ENCODE measurements at places on chromosomes 6 and 20. TPM values are rescaled to one million over a fixed set of nuclear protein-coding genes. Genes with fewer than 3 reads are reported as not detected.

GRCh38 chr20:50589548-50590347 lies 79.6 kb downstream of the PTPN1 start:
- peaks cover 65% of the 10 kb centered on the region for H3K36me3 ChIP-seq
- H3K27me3 ChIP-seq = no peaks in the 10 kb centered on the region
- no peak overlapping the region for H3K4me3 ChIP-seq
- H3K4me1 ChIP-seq = no peaks in the 10 kb centered on the region
- no peak for DNase-seq
- H3K27ac ChIP-seq = no peak overlapping the region

GRCh38 chr6:168048724-168049025 lies 30.3 kb downstream of the FRMD1 start:
- H3K4me3 ChIP-seq = no peak overlapping the region
- no peak overlapping the region for H3K27ac ChIP-seq
- H3K36me3 ChIP-seq = no peaks in the 10 kb centered on the region
- no peaks in the 10 kb centered on the region for H3K4me1 ChIP-seq
- peaks cover 29% of the 10 kb centered on the region for H3K27me3 ChIP-seq
- no peak for DNase-seq

- H3K36me3 ChIP-seq = peaks cover 6% of the 10 kb centered on the region
- no peak for DNase-seq
- peak overlapping the region; percentile 51 for H3K27ac ChIP-seq
- H3K4me3 ChIP-seq = no peak overlapping the region
- no peaks in the 10 kb centered on the region for H3K27me3 ChIP-seq
Measured at GRCh38 chr6:79656134-79656533, 25.0 kb downstream of the SH3BGRL2 start.

GRCh38 chr6:52620906-52621190 lies 44.0 kb upstream of the TRAM2 start:
- H3K4me3 ChIP-seq = no peak overlapping the region
- no peaks in the 10 kb centered on the region for H3K4me1 ChIP-seq
- no peak overlapping the region for H3K27ac ChIP-seq
- no peaks in the 10 kb centered on the region for H3K36me3 ChIP-seq

DNA sequence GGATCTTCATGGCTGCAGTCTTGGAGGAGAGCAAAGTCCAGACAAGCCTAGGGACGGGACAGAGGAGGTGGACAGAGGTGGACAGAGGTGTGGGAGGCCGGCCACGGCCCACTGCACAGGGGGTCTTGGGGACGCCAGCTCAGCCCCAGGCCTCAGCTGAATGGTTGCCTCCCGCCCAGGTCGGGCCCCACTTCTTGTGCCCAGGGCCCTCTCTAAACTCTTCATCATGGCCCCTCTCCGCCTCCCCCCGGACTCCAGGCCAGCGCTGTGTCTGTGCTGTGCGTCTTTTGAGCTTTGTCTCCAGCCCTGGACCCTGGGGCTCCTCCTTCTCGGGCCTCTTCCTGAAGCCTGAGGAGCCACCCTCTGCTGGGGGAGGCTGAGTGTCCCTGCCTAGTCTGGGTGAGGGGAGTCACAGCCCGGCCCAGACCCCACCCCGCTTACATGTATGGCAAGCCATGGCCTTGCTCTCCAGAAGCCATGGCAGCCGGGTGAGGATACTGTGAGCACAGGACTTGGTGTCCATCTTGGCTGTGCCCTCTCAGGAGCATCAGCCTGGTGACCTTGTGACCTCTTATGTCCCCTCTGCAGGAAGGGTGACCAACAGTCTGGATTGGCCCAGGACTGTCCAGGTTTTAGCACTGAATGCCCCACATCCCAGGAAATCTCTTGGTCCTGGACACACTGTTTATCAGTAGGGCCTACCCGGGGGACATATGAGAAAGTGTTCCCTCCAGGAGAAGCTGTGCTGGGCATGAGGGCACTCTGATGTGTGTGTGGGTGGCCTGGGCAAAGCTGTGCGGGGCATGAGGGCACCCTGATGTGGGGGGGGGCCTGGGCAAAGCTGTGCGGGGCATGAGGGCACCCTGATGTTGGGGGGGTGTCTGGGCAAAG lies 9.4 kb upstream of the NPBWR2 start:
- peaks cover 8% of the 10 kb centered on the region for H3K4me1 ChIP-seq
- H3K36me3 ChIP-seq = no peaks in the 10 kb centered on the region
- H3K27me3 ChIP-seq = peaks cover 66% of the 10 kb centered on the region
- no peak overlapping the region for H3K27ac ChIP-seq
- peak; percentile 2 for DNase-seq

DNA sequence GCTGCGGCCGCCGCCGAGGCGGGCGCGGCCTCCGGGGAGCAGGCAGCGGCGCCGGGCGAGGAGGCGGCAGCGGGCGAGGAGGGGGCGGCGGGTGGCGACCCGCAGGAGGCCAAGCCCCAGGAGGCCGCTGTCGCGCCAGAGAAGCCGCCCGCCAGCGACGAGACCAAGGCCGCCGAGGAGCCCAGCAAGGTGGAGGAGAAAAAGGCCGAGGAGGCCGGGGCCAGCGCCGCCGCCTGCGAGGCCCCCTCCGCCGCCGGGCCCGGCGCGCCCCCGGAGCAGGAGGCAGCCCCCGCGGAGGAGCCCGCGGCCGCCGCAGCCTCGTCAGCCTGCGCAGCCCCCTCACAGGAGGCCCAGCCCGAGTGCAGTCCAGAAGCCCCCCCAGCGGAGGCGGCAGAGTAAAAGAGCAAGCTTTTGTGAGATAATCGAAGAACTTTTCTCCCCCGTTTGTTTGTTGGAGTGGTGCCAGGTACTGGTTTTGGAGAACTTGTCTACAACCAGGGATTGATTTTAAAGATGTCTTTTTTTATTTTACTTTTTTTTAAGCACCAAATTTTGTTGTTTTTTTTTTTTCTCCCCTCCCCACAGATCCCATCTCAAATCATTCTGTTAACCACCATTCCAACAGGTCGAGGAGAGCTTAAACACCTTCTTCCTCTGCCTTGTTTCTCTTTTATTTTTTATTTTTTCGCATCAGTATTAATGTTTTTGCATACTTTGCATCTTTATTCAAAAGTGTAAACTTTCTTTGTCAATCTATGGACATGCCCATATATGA lies 3.2 kb downstream of the MARCKS start:
- peak overlapping the region; percentile 86 for H3K27ac ChIP-seq
- H3K4me1 ChIP-seq = no peaks in the 10 kb centered on the region
- no peaks in the 10 kb centered on the region for H3K27me3 ChIP-seq
- no peak overlapping the region for H3K4me3 ChIP-seq

DNA sequence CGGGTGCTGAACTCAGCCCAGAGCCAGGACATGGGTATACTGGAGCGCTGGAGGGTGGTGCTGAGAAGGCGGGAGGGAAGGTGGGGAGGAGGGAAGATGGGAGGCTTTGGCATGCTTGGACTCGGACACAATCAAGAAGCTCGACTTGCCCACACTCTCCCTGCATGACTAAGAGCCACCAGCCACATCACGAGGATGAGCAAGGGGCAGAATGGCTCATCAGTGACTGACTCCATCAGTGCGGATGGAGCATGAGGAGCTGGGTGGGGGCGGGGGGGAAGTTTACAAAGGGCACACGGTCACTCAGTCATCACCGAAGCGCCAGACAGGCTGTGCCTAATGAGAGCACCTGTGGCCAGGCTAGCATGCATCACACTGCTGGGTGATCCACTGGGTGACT lies 222.8 kb downstream of the KIF16B start:
- H3K36me3 ChIP-seq = no peaks in the 10 kb centered on the region
- no peaks in the 10 kb centered on the region for H3K27me3 ChIP-seq
- H3K4me3 ChIP-seq = no peak overlapping the region

Gene BMP2
- 4.5 TPM for total RNA-seq
